ENCODE measurements at places on chromosomes 4 and X. TPM values are rescaled to one million over a fixed set of nuclear protein-coding genes. Genes with fewer than 3 reads are reported as not detected.
A peak's percentile ranks its signal among the peaks of the same experiment; 100 is the strongest.

DNA sequence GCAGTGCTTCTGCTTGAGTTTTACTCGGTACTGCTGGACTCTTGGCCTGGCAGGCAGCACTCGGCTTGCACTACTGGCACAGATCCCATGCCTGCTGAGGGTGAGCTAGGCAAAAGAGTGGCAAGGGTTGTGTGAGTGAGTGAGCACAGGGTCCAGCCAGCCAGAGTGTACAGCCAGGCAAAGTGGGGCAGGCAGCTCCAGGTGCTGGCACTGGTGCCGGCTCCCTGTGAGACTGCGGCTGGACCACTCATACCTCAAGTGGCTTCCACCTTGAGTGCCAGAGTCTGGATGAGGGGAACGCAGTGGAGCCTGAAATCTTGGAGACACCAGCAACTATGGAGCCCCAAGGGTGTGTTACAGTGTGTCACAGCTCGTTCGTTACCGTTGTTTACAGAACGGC, 1451.9 kb upstream of the AGA start:
- no peaks in the 10 kb centered on the region for H3K27me3 ChIP-seq
- DNase-seq = no peak
- H3K4me3 ChIP-seq = no peak overlapping the region
- H3K27ac ChIP-seq = no peak overlapping the region
- H3K4me1 ChIP-seq = no peaks in the 10 kb centered on the region

DNA sequence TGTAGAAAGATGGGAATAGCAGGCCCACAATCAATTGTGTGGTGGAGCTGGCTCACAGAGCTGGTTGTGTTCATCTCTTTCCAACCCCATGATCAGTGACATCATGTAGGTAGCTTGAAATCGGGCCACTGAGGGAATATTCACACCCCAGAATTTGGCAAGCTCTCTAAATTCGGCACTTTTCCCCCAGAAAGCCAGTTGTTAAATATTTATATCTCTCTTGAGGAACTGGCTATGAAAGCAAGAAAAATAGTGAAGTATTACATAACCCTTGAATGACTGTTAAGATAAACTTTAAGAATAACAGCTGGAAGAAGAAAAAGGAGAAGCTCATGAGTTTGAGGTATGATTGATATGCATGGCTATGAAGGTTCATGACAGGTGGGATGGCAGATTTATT, 38.9 kb downstream of the GPRIN3 start:
- peaks cover 42% of the 10 kb centered on the region for H3K4me1 ChIP-seq
- H3K27ac ChIP-seq = peak overlapping the region; percentile 73
- no peak for DNase-seq
- no peak overlapping the region for H3K4me3 ChIP-seq
- no peaks in the 10 kb centered on the region for H3K36me3 ChIP-seq

GRCh38 chr4:156888762-156889161, 82.8 kb downstream of the PDGFC start:
- DNase-seq = no peak
- H3K4me1 ChIP-seq = peaks cover 11% of the 10 kb centered on the region
- H3K36me3 ChIP-seq = no peaks in the 10 kb centered on the region
- no peak overlapping the region for H3K4me3 ChIP-seq
- no peaks in the 10 kb centered on the region for H3K27me3 ChIP-seq

DNA sequence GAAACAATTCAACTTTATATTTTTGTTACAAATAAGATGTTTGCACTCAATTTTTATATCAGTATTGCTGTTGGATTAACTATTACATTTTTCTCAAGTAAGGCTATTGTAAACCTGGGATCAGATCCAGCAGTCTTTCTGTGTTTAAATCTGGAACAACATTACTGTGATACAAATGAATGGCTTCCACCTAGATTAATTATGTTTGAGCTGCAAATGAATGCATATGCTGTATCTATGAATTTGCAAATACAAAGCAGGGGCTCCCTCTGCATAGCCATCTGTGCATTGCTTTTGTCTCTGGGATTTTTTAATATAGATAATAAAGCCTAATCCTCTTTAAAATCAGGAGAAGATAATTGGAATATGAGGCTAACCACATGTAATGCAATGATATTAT, 69.8 kb upstream of the NEIL3 start:
- H3K36me3 ChIP-seq = no peaks in the 10 kb centered on the region
- H3K4me1 ChIP-seq = no peaks in the 10 kb centered on the region
- H3K27ac ChIP-seq = no peak overlapping the region
- no peak for DNase-seq
- no peaks in the 10 kb centered on the region for H3K27me3 ChIP-seq

Gene HNRNPD
- 93.0 TPM for total RNA-seq

Gene ADGRG2
- total RNA-seq = 0.16 TPM

DNA sequence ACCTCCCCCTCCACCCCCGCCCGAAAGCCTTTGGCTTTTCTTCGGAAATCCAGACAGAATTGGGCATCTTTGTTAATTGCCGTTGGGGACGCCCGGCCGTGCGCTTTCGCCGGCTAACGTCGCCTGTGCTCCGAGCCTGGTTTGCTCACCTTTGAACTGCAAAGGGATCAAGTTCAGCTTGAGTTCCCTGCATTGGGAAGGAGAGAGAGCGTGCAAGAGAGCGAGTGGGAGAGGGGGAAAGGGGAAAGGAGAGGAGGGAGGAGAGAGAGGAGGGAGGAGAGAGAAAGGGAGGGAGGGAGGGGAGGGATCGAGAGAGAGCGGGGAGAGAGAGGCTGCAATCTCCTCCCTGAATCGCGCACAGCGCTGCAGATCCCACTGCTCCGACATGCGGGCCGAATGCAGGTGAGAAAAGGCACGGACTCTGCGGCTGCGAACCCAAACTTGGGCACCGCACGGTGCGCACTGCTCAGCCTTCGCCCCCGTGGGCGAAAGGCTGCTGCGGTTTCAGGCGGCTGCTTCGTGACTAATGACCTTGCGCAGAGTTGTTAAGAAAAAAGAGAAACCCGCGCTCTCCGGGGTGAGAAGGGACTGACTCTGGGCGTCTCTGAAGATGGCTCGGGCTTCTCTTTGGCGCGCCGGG, at the start of gene PCDH7:
PCDH7 (plus strand) TSS at position 349 of the 640 bp plus-strand sequence. CDS start 1,054 bp downstream, outside the sequence.
- H3K4me3 ChIP-seq = peak within 1 kb of the TSS; percentile 77
- H3K4me1 ChIP-seq = peaks cover 56% of the 10 kb centered on the region
- peak; percentile 22 for DNase-seq

Measured in left ventricle myocardium inferior (tissue), 1 donor.